Foreskin fibroblast (primary cell): ENCODE measurements at places on chromosomes 12 and 14.
A peak's percentile ranks its signal among the peaks of the same experiment; 100 is the strongest.

- DNase-seq: no peak
These were observed 12.5 kb upstream of the AVPR1A start for GRCh38 chr12:63163541-63163940.

GRCh38 chr14:104427131-104427851, 152.3 kb upstream of the C14orf180 start:
- no peak for DNase-seq

DNA sequence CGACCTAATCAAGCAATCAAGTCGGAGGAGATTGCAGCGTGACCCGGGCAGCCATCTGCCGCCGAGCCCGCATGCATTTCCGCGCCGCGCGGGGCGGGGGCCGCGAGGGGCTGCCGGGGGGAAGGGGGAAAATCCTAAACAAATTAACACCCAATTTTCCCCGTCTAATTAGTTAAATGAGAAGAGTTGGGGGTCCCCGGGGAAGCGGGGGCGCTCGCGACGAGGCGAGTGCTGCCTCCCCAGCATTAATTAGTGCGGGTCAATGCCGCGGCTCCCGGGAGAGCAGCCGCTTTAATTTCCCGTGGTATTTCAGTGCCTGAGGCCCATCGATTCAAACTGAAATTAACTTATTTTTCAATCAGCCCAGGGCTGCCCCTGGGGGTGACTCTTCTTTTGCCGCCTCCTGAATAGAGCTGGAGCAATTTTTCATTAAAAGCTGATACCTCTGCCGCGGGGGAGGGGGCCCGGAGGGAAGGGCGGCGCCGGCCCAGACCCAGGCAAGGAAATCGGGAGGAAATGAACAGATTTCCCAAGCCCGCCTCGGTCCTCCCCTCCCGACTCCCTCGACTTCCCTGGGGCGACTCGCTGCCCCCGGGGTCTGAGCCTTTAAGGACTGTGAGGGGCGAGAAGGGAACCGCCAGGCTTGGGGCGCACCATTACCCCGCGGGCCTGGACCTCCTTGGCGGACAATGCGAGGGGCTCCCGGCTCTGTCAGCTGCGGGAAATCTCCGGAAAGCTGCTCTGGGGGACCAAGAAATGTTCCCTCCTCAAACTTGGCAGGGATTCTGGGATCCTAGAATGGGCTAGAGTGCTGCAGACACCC, 18.9 kb downstream of the VSX2 start:
- DNase-seq: no peak

- DNase-seq: no peak
These were observed 18.3 kb upstream of the AMIGO2 start for GRCh38 chr12:47098099-47098498.

DNA sequence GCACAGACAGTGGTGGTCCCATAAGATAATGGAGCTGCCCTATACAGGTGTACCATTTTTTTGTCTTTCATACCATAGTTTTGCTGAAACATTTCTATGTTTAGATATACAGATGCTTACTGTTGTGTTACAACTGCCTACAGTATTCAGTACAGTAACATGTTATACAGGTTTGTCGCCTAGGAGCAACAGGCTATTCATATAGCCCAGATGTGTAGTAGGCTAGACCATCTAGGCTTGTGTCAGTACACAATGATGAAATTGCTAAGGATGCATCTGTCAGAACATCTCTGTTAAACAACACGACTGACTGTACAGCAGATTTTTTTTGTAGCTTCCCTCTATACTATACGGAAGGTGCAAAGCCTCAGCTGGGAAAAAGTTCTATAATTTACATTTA, 30.5 kb downstream of the RAD9B start:
- no peak for DNase-seq

DNA sequence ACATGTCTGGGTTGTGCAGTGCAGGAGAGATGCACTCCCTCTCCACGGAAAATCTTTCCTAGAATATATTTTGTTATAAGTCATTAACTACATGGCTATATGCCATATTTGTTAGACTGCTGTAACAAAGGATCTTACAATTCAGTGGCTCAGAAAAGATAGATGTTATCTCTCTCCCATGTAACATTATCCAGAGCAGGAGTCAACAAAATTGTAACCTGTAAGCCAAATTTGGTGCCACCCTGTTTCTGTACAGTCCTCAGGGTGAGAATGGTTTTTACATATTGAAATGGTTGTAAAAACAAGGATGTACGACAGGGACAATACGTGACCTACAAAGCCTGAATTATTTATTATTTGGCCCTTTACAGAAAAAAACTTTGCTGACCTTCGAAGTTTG, 155.5 kb downstream of the KIF21A start:
- DNase-seq: no peak

GRCh38 chr14:75010472-75011093, 7.9 kb downstream of the EIF2B2 start:
- peak; percentile 38 for DNase-seq

GRCh38 chr12:120984351-120984898, 6.1 kb downstream of the HNF1A start:
- no peak for DNase-seq

DNA sequence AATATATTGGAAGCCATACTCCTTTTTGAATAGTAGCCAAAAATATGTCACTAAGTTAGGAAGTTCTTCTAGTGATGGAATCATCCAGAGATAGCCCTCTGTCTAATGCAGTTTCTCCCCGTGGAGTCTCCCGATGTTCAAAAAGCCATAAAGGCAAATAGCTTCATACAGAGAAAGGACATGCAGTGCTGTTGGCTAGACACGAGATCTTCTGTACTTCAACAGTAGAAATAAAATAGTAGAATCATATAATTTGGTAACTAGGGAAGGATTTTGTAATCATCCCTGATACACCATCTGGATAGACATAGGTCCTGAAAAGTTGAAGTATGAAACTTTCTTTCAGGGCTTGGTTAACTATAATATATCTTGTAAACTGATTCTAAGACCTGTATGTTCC, 27.6 kb downstream of the LRFN5 start:
- no peak for DNase-seq

DNA sequence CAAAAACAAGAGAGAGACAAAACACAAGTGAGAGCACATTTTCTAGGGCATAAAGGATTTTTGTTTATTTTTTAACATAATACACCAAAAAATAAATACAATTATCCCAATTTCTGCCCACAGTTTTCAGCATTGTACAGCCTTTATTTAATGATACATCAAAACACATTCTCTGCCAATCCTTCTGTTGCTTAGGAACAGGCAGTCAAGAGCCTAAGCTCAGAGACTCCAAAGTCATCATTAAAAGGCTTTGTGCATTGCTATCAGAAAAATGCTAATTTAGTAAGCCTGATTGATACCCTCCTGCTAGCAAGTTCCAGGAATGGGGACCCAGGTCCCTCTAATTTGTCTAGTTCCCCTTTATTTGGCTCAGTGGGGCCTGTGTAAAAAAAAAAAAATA, 536.5 kb downstream of the RPS29 start:
- no peak for DNase-seq

DNA sequence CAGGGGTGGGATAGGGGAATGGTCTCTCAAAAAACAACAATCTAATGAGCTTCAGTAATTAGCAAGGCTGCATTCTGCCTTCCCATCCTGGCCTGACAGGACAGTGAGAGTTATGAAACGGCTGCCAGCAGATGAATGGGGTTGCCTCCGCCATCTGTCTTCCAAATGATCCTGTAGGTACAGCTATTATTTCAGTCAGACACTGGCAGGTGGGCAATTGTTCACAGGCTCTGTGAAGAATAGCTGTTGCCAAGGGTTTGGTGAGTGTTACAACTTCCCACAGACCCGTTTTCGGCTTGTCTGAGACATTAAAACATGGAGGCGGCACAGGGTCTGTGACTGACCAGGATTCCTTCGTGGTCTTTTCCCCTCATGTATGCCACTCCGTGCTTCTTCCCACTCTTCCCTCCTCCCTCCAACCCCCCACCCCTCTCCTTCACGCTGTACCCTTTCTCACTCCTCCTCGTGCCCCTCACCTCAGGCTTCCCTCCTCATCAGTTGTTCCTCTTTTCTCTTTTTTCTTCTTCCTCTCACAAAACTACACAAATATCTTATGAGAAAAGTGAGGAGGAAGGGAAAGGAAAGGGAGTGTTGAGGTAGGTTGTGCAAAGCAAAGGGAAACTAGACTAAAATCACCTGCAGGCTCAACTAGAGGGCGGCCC, 160.8 kb upstream of the GZMB start:
- DNase-seq: no peak

DNA sequence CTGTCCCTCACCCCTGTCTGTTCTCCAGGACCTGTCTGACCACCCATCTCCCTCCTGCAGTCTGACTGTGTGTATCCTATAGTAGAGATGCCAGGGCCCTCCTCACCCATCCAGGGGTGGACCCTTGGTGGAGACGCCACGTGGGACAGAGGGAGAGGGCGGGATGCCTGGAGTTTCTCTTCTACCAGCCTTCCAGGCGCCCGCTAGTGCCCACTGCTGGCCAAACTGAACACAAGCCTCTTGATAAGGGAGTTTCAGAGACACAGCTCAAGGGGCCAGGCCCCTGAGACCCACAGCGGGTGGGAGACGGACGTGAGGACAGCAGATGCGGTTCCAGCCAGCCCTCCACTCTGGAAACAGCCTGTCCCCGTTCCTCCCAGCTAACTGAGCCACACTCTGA, 147.3 kb downstream of the RBM19 start:
- DNase-seq: peak; percentile 4

DNA sequence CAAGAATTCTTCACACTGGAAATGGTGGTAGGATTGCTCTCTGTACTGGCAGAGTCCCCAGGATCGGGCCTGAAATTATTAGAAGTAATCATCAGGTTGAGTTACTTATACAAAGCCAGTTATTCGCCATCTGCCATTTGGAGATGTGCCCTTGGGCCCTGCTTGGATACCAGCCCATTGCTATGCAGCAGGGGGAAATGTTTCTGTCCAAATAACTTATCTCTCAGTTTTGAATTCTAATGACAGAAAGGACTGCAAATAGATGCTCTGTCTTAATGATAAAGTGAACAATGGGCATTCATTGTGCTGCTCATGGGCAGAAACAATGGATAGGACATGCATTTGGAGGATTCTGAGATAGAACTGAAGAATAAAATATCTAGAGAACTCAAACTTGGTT, 139.1 kb upstream of the PELI2 start:
- DNase-seq: no peak

DNA sequence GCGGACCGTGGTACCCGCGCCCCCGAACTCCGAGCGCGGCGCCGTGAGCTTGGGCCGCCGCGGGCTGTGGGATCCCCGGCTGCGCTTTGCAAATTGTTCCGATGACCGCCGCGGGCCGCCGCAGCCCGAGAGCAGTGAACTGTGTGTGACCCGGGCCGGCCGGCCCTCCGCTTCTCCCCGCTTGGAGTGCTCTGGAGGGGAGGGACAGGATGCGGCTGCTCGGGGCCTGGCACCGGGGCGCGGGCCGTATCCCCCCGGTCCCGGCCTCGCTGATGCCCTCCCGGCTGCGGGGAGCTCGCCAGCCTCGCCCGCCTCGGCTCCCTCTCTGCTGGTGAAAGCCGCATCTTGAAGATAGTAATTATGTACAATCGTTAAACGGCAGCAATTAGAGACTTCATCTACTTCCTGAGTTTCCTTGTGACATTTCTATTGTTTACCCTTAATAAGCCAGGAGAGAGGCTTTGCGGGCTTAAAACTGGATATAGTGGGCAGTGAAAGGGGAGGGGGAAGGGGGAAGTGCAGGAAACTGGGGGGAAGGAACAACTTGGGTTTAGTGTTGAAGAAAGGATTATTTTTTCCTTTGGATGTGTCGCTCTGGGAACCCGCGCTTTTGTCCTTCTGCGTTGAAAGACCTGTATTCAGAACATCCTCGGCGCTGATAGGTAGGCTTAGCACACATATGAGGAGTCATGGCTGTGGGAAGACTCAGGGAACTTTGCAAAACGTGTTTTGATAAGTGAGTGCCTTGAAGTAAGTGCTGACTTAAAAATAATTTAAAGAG, 1.2 kb downstream of the PELI2 start:
- no peak for DNase-seq

DNA sequence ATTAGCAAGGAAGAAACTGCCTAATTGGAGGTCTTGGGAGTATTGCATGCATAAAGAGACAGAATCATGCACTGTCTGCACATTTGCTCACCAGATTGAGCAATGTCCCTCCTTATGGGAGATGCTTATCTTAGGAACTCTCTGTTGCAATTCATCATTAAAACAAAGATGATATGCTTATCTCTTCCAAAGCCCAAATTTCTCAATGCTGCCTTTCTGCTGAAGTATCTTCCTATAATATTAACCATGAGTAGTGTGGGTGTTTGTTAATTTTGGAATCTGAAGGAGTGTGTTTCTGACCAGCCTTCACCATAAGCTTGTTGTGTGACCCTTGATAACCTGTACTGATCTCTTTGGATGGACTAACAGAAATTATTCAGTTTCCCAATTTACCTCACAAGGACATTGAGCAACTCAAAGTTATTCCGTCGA, 1257.6 kb upstream of the FLRT2 start:
- peak; percentile 15 for DNase-seq

- DNase-seq: no peak
These were observed 27.7 kb upstream of the TMED10 start for GRCh38 chr14:75204116-75204515.

DNA sequence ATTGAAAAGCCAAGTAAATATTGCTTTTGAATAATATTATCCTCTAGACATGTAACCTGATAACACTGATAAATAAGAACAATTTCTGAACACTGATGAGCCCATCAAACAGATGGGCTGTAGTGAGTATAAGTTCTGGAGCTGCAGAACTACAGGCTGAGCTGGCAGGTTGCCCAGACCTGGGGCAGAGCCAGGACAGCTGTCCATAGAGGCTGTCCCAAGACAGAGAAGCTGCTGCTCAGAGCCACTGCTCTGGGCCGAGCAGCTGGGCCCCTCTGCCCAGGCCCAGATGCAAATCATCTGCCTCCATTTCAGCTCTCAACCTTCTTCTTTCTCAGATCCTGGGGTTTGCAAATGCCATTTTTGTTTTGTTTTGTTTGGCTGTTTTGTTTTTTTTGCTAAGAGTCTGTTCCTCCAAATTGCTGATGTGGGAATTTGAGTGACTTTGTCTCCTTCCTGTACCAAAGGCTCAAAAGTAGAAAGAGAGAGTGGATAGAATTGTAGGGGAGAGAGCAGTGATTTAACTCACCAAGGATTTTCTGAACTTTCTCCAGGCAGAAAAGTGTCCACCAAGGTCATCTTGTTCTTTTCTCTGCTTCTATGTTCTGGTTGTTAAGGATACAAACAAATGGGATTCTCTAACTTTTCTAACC, 4.0 kb upstream of the TESPA1 start:
- peak; percentile 47 for DNase-seq
